ENCODE measurements at places on chromosomes 4 and X.

GRCh38 chr4:39539089-39539611 is 11.9 kb upstream of the UGDH start:
- no peak for DNase-seq

DNA sequence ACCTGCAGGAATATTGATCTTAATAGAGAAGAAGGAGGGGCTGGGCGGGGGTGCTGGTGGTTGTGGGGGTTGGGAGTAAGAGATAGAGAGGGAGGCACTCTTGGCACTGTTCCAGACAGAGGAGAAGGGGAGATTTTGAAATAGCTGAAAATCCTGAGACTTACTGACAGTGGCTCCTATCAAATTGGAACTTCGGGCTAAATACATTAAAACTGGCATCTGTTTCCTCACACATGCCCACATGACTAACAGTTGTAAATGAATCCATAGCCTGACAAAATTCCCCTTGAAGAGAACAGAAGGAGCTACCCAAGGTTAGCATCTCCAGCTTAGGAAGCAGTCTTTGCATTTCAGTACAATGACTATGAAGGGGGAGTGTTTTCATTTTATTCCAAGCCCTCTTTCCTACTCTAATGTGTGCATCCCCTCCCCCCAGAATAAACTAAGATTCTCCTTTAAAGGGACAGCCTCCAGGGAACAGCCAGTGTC is 1.4 kb downstream of the DCX start:
- DNase-seq = no peak

DNA sequence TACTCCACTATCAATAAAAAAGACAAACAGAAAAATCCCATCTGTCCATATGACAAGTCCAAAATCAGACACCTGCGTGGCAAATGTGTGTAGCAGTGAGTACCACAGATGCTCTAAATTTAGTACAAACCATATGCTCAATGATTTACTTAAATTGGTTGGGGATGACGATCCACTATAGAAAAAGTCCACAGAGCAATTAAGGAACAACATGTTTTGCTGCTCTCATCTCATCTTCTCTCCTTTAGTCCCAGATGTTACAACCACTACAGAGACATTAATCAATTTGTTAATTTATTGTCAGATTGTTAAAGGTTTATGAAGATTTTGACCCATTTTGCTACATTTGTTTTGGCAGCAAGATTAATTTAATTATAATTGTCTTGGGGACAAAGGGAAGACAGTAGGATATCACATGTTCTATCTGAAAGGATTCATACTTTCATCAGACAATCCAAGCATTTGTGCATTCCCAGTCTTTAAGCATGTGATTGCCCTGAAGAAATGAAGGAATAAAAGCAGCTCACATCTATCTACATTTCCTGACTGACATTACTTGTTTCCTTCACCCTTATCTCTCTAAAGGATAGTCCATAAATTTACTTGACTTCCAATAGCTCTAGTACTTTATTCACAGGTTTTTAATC is 2268.1 kb downstream of the PCDH7 start:
- DNase-seq = no peak

DNA sequence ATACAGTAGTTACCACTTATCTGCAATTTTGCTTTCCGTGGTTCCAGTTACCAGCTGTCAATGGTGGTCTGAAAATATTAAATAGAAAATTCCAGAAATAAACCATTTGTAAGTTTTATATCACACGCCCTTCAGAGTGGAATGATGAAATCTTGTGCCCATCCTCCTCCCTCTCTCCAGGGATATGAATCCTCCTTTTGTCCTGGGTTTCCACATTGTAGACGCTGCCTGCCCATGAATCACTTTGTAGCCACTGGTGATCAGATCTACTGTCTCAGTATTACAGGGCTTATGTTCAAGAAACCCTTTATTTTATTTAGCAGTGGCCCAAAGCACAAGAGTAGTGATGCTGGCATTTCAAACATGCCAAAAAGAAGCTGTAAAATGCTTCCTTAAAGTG is 198.6 kb downstream of the KCNIP4 start:
- no peak for DNase-seq

- DNase-seq = no peak
These were observed 69.6 kb downstream of the TBCK start for GRCh38 chr4:106246441-106246840.

- no peak for DNase-seq
These were observed 445.8 kb downstream of the CCSER1 start for GRCh38 chr4:90572996-90573395.

DNA sequence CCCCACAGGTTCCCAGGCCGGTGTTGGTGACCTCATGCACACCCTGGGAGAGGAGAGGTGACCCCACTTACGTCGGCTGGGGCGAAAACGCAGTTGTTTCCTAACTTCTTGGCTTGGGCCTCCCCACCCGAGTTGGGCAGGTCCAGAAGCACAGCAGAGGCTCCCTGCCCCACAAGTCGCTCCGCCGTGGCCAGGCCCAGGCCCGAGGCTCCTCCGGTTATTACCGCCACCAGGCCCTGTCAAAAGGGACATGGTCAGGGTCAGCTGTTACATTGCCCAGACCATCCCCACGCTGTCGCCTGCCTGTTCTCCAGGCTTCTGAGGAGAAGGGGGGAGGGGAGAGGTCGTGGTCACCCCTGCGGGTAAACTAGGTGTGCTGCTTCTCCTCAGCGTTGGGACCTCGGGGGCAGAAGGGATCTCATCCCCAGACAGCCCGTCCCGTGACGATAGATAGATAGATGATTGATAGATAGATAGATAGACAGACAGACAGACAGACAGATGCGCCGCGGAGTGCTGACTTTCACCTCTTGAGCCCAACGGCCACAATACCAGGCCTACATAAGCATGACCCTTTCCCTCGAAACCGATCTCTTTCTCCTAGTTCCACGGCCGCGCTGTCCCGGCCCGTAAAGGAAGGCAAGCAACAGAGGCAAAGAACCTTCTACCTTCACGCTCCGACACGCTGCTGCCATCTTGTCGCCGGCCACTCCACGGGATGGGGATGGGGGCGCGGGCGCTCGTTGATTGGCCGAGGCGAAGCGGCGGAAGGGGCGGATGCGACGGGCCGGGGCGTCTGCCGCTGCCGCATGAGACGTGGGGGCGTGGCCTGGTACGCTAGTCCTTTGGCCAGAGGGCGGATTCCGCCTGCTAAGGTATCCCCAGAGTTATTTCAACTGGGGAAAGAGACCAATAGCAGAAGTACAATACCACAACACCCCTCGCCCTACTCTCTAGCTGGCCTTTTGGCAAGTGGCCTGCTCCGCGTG is at the start of gene HSD17B10:
Gene HSD17B10 (minus strand): TSS at position 720 of the 989 bp plus-strand sequence. CDS start 25 bp downstream, at position 695.
- peak; percentile 93 for DNase-seq

GRCh38 chr4:139876337-139876941 is 210.8 kb downstream of the MGST2 start:
- DNase-seq = no peak

GRCh38 chr4:15343000-15343399 is 84.8 kb upstream of the C1QTNF7 start:
- no peak for DNase-seq

GRCh38 chr4:56007154-56007553 is 58.4 kb downstream of the CEP135 start:
- DNase-seq = no peak

DNA sequence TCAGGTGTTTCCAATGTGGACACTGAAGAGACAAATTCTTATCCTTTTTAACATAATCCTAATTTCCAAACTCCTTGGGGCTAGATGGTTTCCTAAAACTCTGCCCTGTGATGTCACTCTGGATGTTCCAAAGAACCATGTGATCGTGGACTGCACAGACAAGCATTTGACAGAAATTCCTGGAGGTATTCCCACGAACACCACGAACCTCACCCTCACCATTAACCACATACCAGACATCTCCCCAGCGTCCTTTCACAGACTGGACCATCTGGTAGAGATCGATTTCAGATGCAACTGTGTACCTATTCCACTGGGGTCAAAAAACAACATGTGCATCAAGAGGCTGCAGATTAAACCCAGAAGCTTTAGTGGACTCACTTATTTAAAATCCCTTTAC is 18.6 kb downstream of the TLR7 start:
- DNase-seq = no peak

DNA sequence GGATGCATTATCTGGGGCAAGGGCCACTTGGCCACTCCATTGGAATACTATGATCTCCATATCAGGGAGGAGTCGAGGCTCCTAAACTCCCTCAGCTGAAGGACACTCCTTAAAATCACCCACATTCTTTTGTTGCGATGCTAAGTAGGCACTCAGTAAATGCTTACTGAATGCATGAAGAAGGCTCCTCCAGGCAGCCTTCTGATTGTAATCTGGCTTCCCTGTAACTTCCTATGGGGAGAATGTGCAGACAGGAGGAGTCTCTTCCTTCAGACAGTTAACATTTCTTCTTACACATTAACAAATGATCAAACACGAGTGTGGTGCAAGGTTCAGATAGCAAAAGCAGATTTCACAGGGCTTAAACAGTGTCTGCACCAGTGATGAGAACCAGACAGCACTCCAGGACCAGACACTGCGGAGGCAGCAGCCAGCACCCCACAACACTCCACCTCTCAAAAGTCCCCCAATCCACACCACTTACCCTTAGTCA is 21.4 kb upstream of the USO1 start:
- DNase-seq = no peak

DNA sequence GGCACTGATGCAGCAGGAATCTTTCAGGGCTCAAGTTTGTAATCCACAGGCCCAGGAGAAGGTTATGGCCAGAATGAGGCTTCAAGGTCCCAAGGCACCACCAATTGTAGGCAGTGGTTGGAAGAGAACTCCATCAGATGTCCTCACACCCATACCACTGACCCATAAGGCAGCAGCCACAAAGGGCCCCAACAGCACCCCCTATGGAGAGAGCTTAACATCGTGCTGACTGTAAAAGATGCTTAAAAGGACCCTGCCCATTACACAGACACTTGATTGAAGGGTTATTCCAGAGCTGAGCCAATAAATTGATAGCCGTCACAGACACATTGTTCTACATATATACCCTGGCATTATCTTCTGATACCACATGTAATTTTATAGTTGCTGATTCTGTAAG is 113.7 kb downstream of the SOWAHB start:
- DNase-seq = no peak

- no peak for DNase-seq
These were observed 123.2 kb upstream of the LNX1 start for GRCh38 chr4:53714236-53715140.

DNA sequence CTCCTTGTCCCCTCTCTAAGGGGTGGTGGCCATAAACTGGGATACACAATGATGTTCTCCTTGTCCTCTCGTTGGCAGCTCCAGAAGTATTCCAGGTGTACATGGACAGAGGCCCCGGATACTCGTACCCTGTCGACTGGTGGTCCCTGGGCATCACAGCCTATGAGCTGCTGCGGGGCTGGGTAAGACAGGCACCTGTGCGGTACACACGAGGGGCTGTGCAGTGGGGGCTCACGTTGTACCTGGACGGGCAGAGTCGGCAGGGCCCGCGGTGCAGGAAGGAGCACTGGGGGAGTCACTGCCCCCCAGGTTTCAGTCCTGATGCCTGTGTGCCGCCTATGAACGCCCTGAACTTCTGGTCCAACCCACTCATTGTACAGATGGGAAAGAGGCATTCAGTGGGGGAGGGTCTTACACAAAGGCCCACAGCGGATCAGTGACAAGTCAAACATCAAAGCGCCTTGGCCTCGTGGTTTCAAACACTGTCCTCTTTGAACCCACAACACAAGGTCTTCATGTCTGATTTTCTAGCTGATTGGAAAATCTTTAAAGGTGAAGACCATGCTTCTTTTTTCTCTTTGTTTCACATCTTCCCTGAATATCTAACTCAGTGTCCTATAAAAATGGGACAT is 261.6 kb downstream of the EVC2 start:
- DNase-seq = no peak

DNA sequence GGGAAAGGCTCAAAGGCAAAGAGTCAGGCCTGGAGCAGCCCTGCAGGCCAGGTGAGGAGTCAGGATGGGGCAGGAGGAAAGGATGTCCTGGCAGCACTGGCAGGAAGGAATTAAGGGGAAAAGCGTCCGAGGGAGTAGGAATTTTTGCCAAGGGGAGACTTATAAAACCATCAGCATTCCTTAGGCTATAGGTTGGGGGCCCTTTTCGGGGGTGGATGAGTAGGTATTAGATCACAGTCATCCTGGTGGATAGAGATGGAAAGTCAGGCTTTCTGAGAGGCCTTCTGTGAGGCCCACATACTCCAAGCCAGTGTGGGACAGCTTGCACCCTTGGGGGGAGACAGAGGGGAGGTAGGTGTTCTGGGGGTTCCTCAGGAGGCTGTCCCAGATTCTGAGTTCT is 12.3 kb downstream of the STARD8 start:
- DNase-seq = no peak

DNA sequence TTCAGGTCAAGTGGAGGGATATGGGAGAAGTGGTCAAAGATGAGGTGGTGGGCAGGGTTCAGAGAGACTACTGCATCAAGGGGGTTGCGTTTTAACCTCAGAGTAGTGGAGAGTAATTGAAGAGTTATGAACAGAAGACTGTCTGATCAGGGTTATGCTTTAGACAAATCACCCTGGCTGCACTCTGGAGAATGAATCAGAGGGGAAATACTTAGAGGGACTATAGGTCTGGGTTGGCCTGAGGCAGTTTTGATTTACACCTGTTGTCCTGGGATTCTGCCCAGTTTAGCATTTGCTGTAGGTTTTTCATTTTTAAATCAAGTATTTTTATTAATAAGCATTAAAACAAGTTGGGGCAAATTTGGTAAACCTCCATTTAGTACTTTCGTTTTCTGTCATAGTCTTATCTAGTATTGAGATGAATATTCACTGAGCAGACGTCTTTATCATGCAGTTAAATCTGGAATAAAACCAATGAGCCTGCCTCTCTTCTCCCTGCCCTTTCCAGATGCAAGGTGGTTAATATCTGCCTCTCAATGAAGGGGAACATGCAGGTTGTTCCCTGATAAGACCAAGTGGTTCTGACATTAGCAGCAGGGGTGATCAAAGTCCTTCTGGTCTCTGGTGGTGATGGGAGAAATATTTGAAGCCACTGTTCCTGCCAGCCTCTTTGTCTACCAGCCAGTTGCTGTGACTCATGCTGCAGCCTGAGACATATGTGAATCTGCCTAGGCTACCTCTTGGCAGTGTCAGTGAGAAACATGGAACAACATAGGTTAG is 116.0 kb upstream of the RPS6KA3 start:
- DNase-seq = no peak

DNA sequence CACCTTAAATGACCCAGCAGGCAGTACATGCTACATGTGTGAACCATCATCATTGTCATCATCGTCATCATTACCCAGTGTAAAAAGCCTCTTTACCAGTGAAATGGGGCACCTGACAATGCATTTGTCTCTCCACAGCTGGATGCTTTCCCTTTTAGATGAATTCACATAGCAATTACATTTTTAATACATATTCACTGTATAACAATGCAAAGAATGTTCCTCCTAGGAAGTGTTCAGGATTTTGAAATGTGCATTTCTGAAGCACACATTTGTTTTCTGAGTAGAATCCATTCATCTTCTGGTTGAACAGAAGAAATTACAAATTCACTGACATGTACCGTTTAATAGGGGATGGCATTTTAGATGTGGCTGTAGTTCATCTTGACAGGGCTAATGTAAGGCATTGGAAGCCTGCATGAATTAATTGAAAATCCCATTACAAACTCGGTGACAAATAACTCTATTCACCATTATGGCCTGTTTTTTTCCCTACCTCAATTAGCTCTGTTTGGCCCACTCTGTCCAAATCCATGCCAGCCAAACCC is 111.1 kb downstream of the SH3RF1 start:
- DNase-seq = no peak
